Stimulated activated CD4-positive, alpha-beta T cell treated with anti-CD3 and anti-CD28 coated beads, Interleukin-4, amount 100 ng/mL, for 24 hours (primary cell): ENCODE measurements at places on chromosomes 13 and 19.

DNA sequence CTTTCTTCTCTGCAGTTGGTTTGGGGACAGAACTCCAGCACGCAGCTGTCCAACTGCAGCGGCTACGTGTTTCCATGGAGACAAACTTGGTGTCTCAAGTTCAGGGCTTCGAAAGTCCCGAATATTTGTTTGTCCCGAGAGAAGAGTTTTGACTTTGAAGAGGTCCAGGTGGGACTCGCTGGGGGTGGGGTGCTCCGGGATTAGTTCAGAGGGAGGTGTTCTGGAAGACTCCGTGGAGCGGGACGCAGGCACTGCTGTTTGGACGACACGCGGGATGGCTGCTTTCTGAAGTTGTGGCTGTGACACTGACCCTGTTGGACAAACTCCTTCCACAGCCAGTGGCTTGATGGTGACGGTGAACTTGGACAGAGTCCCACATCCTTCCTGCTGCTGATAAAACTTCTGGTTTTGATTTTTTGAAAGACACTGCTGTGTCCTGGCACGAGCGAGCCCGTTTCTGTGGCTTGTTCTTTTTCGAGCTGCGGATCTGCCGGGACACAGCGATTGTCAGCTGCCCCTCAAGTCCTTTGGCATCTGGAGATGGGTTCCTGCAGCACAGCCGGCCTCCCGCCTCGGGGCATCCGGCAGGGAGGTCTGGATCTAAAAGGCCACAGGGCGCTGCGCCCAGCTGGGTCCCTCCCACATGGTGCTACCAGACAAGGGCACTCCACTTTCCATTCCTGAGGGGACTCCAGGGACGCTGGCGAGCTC, 15.9 kb upstream of the RANBP3 start:
- no peak for DNase-seq

- no peak for DNase-seq
These were observed 579.1 kb downstream of the GPC6 start for GRCh38 chr13:93805736-93806135.

- DNase-seq, result no peak
These were observed 170.1 kb downstream of the OXGR1 start for GRCh38 chr13:96824140-96824539.

DNA sequence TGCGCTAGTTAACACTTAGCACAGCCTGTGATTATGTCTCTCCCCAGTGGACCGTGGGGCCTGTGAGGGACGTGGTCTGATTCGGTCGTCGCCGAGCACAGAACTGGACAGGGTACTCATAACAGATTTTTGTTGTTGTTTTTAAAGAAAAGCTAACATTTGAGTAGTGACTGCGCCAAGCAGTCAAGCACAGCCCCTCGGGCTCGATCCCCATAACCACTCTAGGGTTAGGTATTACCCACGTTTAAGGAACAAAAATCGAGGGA, 805 bp upstream of the PTOV1 start:
- DNase-seq, result no peak

DNA sequence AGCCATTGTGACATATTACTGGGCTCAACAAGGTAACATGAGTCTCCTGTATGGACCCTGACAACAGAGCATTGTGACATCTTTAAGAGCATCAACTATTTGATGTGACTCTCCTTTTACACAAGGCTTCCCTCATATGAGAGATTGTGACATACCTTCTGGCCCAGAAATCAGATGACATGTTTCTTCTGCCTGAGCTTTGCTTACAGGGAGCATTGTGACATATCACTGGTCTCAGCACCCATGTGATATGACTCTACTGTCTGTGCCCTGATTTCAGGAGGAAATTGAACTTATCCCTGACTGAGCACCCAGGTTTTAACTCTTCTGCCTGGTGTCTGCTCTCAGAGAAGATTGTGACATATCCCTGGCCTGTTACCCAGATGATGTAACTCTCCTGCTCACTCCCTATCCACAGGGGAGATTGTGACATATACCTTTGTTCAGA, 15.9 kb upstream of the ZNF681 start:
- DNase-seq, result no peak

GRCh38 chr19:18562086-18562485, 4.4 kb downstream of the KXD1 start:
- no peak for DNase-seq

DNA sequence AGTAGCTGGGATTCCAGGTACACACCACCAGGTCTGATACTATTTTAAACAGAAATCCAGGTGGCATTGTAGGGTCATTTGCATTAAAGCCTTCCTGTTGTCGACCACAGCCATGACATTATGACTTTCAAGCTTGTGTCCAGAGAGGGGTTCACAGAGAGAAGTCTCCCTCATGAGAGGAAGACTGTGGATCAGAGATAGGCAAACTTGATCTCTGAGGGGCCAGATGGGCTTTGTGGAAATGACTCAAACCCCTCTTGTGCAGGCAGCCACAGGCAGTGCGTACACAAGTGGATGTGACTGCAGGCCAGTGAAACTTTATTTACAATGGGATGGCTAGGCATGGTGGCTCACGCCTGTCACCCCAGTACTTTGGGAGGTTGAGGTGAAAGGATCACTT, 27.8 kb upstream of the F2RL3 start:
- DNase-seq, result no peak

DNA sequence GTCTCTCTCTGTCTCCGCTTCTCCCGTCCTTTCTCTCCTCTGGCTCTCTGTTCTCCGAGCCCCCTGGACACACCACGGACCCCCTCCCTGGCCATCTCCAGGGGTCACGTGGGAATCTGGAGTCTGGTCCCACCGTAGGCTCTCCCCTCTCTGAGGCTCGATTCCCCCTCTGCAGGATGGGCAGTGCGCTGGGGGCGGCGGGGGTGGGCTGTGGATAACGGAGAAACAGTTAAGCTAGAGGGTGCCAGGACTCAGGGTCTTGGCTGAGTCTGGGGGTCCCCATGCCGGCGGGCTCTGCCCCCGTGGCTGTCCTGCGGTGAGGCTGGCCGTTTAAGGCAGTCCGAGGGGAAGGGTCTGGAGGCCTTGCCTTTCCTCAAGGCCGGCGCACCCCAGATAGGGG, 462 bp upstream of the MEIS3 start:
- no peak for DNase-seq

DNA sequence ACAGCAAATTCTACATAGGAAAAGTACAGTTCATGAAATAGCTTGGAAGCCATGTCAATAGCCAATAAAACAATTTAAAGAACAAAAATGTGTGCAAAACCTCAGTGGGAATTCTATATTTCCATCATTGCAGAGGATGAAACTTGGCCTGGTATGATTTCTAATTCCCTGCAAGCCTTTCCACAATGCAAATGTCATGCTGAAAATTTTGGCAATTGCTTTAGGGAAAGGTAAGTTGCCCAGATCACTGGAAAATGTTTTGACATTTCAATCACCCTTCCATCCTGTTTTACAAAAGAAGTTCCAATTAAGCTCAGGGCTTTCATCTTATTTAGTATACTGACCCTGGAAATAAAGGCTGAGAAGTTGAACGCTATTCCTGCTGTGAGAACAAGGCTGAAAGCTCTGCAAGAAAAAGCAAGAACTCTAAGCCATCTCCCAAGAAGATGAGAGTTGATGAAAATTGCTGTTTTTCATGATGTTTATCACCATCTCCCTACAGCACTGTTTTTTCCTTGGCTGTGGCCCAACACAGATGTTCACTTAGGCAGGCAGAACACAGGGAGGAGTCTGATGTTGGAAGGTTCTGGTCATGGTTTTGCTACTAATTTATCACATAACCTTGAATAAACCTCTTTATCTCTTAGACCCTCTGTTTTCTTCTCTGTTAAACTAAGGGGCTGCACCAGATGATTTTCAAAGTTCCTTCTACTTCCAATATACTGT, 263.7 kb downstream of the KCTD12 start:
- no peak for DNase-seq

DNA sequence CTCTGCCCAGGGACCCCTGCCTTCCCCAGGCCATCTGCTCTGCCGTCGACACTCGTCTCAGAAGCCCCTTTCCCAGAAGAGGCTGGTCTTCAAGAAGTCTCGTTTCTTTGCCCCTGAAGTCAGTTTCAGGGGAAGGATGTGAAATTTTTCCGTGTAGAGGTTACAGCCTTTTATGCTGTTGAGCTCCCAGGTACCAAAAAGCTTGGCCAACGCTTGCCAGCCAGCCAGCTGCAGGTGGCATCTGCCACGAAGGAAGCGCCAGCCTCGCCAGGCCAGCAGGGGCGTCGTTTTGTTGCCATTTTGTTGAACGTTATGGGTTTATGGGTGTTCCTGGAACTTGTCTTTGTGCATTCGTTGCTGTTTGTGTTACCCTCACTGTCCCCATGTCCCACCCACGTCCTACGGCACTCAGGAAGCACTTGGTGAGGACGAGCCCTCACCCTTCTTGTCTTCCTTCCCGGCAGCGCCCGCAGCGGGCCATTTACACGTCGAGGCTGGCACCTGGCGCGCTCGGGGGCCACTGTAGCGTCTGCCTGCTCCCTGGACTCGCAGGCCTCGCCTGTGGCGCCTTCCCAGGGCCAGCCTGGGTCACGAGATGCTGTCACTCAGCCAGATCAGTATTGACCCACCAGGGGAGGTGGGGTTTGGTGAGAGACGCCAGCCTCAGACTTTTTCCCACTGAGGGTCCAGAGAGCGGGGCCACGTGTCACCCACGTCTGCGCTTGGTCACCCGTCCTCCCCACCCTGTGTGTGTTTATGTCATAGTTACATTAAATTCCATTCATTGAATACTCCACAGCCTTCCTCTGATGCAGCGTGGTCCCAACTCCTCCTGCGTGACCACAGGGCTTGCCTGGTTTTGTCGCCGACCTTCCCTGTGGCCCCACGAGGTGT, 37.1 kb downstream of the AP1M1 start:
- DNase-seq, result no peak

- DNase-seq, result peak; percentile 84
These were observed 2.7 kb downstream of the UHRF1 start for GRCh38 chr19:4911786-4912672.

DNA sequence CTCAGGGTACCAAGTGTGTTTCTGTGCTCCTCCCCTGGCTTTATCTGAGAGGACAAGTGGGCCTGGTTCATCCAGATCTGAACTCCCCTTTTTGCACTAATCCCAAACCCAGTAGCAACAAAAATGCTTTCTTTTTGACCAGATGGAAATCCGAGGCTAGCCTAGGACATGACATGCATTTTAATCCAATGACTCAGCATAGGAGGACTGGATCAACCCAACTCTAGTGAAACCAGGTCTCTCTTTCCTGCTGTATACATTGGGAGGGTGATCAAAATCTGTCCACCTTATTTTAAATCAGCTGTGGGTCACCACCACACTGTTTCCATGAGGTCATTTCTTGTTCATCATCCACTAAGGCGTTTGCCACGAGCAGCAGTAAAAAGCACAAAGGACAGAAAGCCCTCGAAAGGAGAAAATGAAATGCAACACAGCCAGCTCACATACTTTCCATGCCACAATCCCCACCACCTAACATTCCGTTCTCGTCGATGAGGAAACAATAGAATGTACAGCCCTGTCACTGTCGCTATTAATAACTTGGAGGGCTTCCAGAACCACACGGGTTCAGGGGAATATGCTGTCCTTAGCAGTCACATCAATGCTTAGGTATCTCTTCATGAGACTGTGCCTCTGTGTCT, 543.0 kb downstream of the IRS2 start:
- DNase-seq, result no peak

DNA sequence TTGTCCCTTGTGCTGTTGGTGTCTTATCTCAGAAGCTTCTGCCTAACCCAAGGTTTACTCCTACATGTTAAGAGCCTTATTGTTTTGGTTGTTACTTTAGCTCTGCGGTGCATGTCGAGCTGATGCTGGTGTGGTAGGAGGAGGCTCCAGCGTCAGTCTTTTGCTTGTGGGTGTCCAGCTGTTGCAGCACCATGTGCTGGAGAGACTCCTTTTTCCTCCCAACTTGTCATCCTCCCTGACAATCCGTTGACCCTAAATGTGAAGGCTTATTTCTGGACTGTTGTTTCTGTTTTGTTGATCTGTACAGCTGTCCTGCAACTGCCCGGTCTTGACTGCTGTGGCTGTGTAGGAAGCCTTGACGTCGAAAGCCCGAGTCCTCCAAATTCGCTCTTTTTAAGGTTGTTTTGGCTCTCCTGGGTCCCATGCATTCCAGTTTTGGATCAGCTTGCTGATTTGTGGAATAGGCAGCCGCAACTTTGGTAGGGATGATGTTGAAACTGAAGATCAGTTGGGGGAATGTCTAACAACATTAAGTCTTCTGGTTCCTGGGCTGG, 15.3 kb downstream of the NAXD start:
- no peak for DNase-seq

DNA sequence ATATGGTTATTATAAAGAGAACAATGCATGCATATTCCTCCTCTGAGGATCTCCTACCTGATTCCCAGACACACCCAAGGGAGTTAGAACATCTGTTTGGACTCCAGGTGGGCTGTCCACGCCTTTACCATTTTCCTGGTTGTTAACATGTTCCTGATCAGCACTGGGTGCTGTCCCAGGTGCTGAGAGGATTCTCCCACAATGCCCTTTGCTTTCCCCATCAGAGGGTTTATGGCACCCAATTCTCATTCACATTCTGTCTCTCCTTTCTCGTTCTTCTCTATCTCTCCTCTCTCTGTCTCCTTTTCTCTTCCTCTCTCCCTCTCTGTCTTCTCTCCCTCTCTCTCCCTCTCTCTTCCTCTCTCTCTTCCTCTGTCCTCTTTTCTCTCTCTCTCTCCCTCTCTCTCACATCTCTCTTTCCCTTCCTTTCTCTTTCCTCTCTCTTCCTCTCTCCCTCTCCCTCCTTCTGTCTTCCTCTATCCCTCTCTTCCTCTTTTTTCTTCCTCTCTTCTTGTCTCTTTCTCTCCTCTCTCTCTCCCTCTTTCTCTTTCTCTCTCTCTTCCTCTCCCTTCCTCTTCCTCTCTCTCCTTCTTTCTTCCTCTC, 3.3 kb upstream of the RDH13 start:
- no peak for DNase-seq

GRCh38 chr13:106036870-106037269, 498.6 kb downstream of the EFNB2 start:
- DNase-seq, result no peak

DNA sequence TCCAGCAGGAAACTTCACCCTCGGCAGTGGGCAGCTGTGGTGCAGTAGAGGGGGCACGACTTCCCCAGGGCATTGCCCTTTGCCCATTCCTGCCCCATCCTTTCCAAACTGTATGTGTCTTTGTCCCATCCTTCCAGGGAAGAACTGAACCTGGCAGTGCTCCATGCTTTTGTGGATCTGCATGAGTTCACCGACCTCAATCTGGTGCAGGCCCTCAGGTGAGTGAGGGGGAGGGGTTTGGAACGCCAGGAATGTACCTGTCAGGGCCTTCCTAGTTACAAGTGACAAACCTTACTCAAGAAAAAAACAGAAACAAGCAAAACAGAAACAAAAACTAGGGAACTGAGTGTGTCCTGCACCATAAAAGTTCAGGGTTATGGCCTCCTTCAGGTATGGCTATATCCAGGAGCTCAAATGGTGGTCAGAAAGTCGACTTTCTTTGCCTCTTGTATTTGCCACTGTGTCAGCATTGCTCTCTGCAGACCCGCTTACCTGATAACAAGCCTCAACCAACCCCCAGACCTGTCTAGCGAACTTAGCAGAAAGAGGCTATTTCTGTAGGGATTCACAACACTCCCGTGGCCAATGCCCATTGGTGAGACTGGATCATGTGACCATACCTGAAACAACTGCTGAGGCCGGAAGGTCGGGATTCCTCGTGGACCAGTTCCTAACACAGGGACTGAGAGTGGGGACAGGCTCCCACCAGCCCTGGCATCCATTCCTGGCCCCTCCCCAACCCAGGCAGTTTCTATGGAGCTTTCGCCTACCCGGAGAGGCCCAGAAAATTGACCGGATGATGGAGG, 4.2 kb downstream of the CYTH2 start:
- no peak for DNase-seq
